Articular chondrocyte of knee joint (primary cell): ENCODE measurements at places on chromosomes 2 and 18. TPM values are rescaled to one million over a fixed set of nuclear protein-coding genes. Genes with fewer than 3 reads are reported as not detected.

GAL3ST2 gene
- total RNA-seq = 0.26 TPM in 1 of 2 replicates, not detected in the other

CD226 gene
- 0.32 and 0.65 TPM in 2 replicates for total RNA-seq

GLI2 gene
- 3.5 and 7.8 TPM in 2 replicates for total RNA-seq

SGPP2 gene
- not detected in 2 replicates for total RNA-seq

EPHA4 gene
- total RNA-seq = 24.6 and 36.0 TPM in 2 replicates

CDH2 gene
- 0.52 and 0.65 TPM in 2 replicates for total RNA-seq

ALLC gene
- total RNA-seq = not detected in 2 replicates

AGXT gene
- total RNA-seq = not detected in 2 replicates

IKZF2 gene
- 6.8 and 10.6 TPM in 2 replicates for total RNA-seq

TFPI gene
- total RNA-seq = 37.5 and 126 TPM in 2 replicates

CNGA3 gene
- 0.43 TPM in 1 of 2 replicates, not detected in the other for total RNA-seq

FAM228A gene
- total RNA-seq = 0.43 and 0.65 TPM in 2 replicates

LRRC30 gene
- total RNA-seq = not detected in 2 replicates

PRSS56 gene
- not detected in 2 replicates for total RNA-seq

RAPGEF4 gene
- total RNA-seq = 1.2 and 1.3 TPM in 2 replicates

NOP58 gene
- total RNA-seq = 56.1 and 62.6 TPM in 2 replicates

LYPD6B gene
- total RNA-seq = 0.52 and 2.4 TPM in 2 replicates

EVX2 gene
- total RNA-seq = not detected in 2 replicates

CAPG gene
- 288 and 312 TPM in 2 replicates for total RNA-seq

DUSP2 gene
- total RNA-seq = 1.2 and 2.1 TPM in 2 replicates

ZNF521 gene
- 135 and 174 TPM in 2 replicates for total RNA-seq
